Stimulated activated CD8-positive, alpha-beta memory T cell treated with anti-CD3 and anti-CD28 coated beads, Interleukin-12 subunit alpha, Interleukin-12 subunit beta, amount 100 ng/mL, for 4 hours (primary cell): ENCODE measurements at places on chromosomes 7 and 10.

- no peak for DNase-seq
Measured at GRCh38 chr7:4840079-4840501, 21.7 kb downstream of the PAPOLB start.

- DNase-seq = no peak
Measured at GRCh38 chr10:25934621-25935139, 651 bp downstream of the MYO3A start.

DNA sequence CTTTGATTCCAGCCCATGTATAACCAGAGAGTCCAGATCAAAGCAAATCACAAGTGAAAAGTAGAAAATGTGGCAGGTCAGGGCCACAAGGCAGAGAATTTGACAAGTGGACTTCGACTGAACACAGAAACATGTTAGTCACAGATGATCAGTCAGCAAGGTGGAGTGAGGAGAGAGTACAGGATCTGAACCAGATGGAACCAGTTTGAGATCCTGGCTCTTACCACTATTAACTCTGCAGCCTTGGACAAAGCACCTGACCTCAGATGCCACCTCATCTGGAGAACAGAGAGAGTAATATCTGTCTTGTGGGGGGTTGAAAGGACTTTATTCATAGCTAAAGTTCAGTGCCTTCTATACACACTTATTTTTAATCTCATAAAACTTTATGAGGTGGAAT lies 4.4 kb downstream of the MRLN start:
- DNase-seq = no peak

GRCh38 chr7:69537691-69538090 lies 60.6 kb upstream of the AUTS2 start:
- DNase-seq = no peak

- no peak for DNase-seq
Measured at GRCh38 chr10:42871823-42872222, 89.2 kb downstream of the BMS1 start.

DNA sequence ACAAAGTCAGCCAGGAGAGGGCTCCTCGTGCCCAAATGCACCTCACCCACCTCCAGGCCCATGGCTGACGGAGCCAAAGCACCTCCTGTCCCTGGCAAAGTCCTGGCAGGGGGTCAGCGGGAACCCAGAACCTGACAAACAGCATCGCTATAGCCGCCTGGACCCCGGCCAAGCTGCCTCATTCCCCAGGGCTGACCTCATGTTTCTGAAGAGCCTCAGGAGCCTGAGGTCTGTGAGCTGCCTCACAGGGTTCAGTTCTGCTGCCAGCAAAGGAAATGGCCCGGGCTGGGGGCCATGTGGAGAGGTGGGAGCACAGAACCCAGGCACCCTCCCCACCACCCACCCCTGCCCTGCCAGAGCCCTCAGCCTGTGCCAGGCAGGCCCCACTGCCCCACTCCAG lies 4.2 kb upstream of the NANOS1 start:
- no peak for DNase-seq

- no peak for DNase-seq
Measured at GRCh38 chr7:114422507-114423501, 8.2 kb downstream of the FOXP2 start.

- DNase-seq = no peak
Measured at GRCh38 chr10:96548589-96548988, 34.9 kb upstream of the TLL2 start.

- no peak for DNase-seq
Measured at GRCh38 chr10:93722550-93722949, 20.2 kb upstream of the FRA10AC1 start.

- DNase-seq = no peak
Measured at GRCh38 chr10:70221030-70221429, 12.2 kb downstream of the PPA1 start.

- DNase-seq = no peak
Measured at GRCh38 chr10:110176141-110177030, 31.0 kb upstream of the MXI1 start.

DNA sequence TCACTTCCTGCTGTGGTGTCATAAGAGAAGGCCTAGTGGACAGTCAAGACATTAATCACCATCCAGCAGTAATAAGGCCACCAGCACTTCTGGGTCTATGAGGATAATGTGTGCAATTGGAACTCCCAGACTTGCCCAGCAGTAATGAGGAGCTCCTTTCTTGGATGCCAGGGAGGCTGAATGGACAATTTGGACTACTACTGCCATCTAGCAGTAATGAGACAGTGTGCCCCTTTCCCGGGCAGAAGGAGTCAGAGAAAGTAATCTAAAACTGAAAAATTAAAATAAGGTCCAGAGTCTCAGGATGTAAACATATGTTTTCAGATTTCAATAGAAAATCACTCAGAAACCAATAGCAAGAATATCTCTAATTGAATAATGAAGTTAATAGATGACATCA lies 400.4 kb downstream of the CDC14C start:
- DNase-seq = no peak

GRCh38 chr7:50645186-50645585 lies 80.0 kb upstream of the DDC start:
- DNase-seq = no peak

- DNase-seq = no peak
Measured at GRCh38 chr10:122173337-122173736, 97.8 kb upstream of the BTBD16 start.

DNA sequence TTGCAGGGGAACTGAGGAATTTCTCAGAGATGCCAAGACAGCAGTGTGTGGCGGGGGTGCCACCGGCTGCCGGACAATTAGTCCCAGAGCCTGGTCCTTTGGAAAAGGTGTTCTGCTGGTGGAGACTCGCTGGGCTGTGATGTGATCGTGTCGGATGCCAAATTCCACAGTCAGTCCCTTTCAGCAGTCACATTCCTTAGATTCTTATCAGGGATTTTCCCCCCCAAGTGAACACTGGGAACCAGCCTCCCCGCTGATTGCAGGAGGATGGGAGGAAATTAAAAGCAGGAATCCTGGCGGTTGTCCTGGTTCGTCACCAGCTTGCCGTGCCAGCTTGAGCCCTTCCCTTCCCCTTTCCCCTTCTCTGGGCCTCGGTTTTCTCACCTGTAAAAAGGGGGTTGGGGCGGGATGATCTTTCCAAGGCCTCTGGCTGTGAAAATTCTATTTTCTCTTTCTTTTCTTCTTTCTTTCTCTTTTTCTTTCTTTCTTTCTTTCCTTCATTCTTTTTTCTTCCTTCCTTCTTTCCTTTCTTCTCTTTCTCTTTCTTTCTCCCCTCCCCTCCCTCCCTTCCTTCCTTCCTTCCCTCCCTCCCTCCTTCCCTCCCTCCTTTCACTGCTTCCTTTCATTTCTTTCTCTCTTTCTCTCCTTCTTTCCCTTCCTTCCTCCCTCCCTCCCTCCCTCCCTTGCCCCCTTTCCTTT lies 39.6 kb downstream of the COL26A1 start:
- no peak for DNase-seq

- DNase-seq = no peak
Measured at GRCh38 chr7:155449008-155449868, 8.7 kb upstream of the EN2 start.

DNA sequence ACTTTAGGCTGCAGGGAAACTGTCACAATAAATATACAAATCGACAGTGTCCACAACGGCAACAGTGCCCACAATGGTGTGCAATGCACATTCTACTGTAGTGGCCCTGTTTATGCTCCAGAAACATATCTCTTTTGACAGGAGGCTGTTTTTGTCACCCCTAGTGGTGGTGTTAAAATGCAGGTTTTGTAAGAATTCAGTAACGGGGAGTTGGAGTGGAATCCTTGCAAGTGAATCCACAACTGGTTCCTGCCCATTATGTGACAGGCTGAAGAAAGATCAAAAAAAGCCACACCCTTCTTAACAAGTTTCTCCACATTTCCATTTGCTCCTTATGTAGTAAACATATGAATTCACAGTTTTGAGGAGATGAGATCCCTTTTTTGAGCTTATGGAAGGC lies 58.5 kb downstream of the BEND7 start:
- DNase-seq = no peak

DNA sequence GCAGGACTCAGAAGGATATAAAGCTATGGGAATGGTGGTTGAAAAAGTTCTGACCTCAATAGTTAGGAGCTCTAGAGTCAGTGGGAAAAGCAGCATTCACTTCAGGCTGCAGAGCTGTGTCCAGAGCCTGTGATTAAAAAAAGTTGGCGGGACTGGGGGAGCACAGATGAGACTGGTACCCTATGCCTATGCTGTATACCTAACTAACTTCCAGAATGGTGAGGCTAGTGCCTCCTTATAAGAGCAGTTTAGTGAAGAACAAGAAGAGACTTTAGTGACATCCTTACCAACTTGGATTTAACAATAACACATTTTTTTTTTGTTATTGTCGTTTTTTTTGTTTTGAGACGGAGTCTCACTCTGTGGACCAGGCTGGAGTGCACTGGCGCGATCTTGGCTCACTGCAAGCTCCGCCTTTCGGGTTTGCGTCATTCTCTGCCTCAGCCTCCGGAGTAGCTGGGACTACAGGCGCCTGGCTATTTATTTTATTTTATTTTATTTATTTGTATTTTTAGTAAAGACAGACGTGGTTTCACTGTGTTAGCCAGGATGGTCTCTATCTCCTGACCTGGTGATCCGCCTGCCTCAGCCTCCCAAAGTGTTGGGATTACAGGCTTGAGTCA lies 6.6 kb upstream of the ZNF282 start:
- no peak for DNase-seq

- DNase-seq = no peak
Measured at GRCh38 chr7:75957021-75957736, 37.2 kb downstream of the TMEM120A start.

DNA sequence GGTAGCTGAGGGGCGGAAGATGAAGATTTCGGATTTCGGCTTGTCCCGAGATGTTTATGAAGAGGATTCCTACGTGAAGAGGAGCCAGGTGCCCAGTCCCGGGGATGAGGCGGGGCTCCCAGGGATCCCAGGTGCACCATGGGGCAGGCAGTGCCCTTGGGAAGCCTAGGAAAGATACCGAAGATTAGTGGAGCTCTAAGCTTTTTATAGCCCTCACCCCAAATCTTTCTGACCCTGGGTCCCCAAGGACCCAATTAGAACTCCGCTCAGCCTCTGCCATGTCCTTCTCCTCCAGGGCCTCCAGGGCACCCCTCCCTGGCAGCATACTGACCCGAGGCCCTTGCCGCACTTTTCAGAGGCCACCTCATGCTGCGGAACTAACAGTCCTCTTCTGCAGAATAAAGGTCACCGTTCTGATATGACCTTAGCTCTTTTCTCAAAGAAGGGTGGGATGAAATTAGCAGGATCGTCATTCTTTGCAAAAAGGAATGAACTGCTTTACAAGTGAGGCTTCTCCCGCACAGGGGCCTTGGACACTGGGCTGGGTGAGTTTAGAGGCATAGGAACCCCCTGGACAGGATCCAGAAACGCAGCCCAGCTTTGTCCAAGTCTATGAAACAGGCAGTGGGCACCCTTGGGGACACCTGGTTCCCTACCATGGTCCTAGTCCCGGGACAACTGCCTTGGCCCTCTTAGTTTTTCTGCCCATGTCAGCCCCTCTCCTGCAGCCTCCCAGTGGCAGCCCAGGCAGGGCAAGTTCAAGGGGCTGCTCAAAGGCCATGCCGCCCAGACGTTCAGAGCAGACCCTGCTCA lies 17.9 kb upstream of the CSGALNACT2 start:
- DNase-seq = no peak

GRCh38 chr7:148481147-148481526 lies 109.4 kb upstream of the C7orf33 start:
- DNase-seq = no peak

GRCh38 chr7:42285383-42285824 lies 48.4 kb upstream of the GLI3 start:
- DNase-seq = no peak

DNA sequence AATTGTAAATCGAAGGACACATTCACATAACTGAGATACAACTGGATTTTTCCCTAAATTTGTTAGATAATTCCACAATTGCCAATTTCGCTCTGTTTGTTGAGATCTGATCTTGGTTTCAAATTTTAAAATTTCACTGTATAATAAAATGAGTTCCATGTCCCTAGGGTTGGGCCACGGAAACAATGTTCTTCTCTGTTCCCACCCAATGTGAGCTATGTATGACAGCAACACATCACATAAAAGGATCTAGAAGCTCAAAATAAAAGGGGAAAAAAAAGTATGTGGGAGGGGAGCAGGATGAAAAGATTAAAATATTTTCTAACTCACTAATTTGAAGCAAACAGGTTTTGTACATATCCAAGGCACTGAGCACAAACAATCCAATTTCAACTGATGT lies 287.8 kb upstream of the MKLN1 start:
- DNase-seq = no peak

- no peak for DNase-seq
Measured at GRCh38 chr10:99560277-99561126, 27.8 kb downstream of the NKX2-3 start.

DNA sequence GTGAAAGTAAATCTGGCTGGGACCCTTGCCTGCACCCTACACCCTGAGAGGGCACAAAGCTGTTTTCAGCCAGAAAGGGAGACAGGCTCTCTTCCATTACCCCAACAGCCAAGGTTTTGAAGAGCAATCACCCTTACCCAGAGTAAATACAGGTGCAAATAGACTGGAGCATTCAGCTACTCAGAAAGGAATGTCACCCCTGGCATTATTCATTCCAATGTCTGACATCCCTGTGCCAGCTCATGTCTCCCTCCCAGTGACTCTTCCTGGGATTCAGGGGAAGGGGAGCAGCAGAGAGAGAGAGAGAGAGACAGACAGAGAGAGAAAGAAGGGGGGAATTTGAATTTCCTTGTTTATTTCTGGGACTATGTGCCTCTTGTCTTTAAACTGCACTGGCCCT lies 611.8 kb downstream of the SORCS3 start:
- no peak for DNase-seq

DNA sequence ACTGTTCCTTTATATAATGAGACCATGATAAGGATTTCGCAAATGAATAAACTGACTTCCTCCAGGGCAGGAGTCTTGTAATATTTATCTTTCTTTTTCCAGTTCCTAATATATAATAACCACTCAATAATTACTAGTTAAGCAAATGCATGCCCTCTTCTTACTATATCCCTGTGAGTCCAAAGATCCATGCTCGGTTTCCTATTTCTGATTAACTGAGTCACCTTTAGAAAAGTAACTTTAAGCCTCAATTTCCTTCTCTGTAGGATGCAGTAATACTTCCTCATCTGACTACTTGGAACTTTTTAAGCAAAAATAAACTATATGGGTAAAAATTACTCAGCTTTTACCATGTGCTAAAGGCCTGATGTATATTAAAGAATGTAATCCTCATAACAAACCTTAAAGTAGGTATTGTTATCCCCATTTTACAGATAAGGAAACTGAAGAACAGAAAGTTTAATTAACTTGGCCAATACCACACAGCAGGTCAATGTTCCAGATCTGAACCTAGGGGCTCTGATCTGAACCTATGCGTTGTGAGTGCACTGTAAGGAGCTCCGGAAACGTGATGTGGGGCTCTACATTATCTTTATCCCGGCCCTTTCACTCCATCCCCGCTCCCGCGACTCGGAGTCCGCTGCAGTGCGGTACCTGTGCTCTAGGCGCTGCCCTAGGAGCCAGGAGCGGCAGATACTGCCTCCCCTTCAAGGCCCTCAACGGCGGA lies 458 bp downstream of the COX15 start:
- DNase-seq = no peak

- no peak for DNase-seq
Measured at GRCh38 chr7:90520484-90520883, 51.0 kb downstream of the PTTG1IP2 start.

DNA sequence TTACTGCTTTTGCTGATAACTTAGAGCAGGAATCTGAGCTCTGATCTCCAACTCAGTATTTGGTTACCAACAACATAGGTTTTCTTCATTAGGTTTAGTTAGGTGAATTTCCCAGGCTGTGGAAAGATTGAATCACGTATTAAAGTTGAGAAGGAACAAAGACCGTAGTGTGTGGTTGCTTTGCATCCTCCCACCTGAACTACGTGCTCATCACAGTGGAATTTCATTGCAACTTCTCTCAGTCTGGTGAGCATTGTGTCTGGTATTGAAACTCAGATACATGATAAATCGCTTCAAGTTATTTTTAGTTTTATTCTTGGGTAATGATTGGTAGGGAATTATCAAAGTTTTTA lies 139.4 kb upstream of the AKR1E2 start:
- DNase-seq = no peak
